ENCODE measurements at places on chromosomes 2 and 18. TPM values are rescaled to one million over a fixed set of nuclear protein-coding genes. Genes with fewer than 3 reads are reported as not detected.

COLEC11 gene
- 0.92 TPM for total RNA-seq

DNA sequence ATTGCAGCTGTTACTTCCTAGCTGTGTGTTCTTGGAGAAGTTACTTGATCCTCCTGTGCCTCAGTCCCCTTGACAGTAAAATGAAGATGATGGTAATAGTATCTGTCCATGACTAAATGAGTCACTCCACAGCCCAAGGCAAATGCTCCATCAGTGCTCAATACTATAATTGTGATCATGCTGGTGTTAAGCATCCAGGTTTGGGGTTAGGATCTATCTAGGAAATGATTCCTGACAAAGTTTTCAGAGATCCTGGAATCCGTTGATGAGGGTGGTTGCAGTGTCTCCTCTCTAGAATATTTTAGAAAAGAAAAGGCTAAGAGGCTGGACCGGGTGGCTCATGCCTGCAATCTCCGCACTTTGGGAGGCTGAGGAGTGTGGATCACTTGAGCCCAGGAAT, 2.7 kb upstream of the PRELID3A start:
- DNase-seq = no peak

- peak; percentile 90 for DNase-seq
Observed at GRCh38 chr2:217220228-217221013, 360.6 kb upstream of the TNP1 start.

DNA sequence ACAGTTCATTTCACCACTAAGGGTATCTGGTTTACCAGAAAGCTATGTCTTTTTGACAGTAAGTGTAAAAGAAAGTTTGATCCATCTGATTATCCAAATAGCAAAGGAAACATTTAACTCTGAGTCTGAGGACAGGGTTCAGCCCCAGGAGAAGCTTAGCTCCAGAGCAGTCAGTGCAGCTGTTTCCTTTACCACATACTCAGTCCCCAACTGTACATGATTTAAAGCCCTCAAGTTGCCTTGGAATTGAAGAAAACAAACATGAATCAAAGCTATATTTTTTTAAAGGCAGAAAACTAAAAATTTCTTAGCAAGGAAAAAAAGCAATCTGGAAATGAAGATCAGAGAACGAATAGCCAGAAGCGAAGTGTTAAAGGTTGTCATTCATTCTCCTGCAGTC, 746.0 kb downstream of the METTL4 start:
- DNase-seq = peak; percentile 15
